M059J (cell line): ENCODE measurements at places on chromosomes 11 and 22. TPM values are rescaled to one million over a fixed set of nuclear protein-coding genes. Genes with fewer than 3 reads are reported as not detected.

The ACTN3 gene
- not detected in 2 replicates for total RNA-seq

The NAALAD2 gene
- 0.15 TPM in 1 of 2 replicates, not detected in the other for total RNA-seq

The SLC16A8 gene
- not detected in 2 replicates for total RNA-seq

The FGF3 gene
- not detected in 2 replicates for total RNA-seq

The IFITM2 gene
- total RNA-seq, result 80.0 and 89.8 TPM in 2 replicates

The ARHGAP20 gene
- total RNA-seq, result 1.1 and 1.4 TPM in 2 replicates

The TRPC6 gene
- total RNA-seq, result not detected in 2 replicates

The GUCY1A2 gene
- total RNA-seq, result 0.39 and 1.1 TPM in 2 replicates

The AQP11 gene
- total RNA-seq, result 2.4 and 3.6 TPM in 2 replicates

The NOX4 gene
- total RNA-seq, result not detected in 2 replicates

The APOA5 gene
- total RNA-seq, result not detected in 2 replicates
